ENCODE measurements at places on chromosomes 4 and X.

DNA sequence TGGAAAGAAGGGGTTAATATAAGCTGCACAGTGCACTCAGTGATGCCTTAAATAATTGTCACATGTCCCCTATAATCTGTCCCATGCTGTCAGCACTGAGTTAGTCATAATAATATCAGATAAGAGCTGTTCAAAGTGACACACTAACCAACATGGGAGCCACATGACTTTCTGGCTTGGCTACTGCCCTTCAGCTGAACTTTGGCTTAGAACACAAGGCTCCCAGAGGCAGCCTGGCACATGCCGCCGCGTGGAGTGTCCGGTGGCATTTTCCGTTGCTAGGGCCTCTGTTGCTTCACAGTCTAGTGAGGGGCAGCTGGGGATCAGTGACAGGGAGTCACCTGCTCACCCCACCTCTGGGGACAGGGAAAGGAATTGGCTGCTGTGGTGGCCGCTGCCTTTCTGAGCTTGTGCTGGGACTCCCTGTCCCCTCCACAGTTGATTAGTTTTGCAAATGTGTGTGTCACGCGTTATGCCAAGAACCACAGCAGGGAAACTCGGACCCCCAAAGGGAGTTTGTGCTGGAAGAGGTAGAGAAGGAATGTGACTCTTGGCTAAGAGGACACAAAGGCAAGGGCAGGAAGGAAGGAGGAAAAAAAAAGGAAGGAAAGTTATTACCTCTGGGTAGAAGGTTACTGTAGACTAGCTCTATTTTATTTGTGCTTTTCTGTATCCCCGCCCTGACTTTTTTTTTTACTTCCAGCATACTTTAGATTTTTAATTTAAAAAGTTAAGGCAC is 41.1 kb upstream of the PPARGC1A start:
- no peak for DNase-seq

DNA sequence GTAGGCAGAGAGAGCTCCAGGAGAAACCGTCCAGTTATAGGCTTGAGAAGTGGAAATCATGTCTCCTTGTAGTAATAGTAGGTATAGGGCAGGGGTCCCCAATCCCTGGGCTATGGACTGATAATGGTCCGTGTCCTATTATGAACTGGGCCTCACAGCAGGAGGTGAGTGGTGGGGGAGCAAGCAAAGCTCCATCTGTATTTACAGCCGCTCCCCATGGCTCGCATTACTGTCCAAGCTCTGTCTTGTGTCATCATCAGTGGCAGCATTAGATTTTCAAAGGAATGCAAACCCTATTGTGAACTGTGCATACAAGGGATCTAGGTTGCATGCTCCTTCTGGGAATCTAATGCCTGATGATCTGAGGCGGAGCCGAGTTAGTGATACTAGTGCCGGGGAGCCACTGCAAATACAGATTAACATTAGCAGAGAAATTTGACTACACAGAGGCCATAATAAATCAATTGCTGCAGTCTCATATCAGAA is 67.6 kb downstream of the MRPL1 start:
- no peak for DNase-seq

DNA sequence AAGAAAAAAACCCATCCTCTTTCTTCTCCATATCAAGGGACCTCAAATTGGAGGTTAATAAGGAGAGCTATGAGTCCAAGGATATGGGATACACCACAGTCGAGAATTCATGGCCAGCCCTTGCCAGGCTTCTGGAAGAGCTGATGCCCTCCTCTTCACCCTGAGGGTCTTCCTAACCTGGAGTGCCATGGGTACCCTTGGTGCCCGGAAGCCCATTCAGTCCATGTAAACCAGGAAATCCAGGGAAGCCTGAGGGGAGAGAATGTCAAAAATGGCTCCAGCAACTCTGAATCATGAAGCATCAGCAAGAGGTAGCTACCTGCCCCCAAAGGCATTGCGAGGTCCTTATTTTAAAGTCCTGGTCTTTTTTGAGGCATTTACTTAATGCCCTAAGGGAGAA is 78.2 kb downstream of the ATG4A start:
- no peak for DNase-seq

DNA sequence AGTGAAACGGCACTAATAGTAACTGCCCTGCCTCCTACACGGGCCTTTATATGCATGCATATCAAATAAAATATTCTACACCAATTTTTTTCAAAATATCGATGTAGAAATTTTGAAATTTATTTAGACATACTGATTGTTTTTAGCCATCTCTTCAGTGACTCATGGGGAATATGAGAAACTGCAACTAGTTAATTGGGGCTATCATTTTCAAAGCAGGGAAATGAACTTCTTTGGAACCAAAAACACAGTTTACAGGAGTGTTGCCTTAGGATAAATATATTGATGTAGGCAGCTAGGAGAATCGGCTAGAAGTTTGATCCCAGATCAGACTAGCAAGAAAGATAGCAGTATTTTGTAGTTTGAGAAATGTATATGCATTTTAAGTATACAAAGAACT is 1010.8 kb upstream of the AGA start:
- DNase-seq = no peak

DNA sequence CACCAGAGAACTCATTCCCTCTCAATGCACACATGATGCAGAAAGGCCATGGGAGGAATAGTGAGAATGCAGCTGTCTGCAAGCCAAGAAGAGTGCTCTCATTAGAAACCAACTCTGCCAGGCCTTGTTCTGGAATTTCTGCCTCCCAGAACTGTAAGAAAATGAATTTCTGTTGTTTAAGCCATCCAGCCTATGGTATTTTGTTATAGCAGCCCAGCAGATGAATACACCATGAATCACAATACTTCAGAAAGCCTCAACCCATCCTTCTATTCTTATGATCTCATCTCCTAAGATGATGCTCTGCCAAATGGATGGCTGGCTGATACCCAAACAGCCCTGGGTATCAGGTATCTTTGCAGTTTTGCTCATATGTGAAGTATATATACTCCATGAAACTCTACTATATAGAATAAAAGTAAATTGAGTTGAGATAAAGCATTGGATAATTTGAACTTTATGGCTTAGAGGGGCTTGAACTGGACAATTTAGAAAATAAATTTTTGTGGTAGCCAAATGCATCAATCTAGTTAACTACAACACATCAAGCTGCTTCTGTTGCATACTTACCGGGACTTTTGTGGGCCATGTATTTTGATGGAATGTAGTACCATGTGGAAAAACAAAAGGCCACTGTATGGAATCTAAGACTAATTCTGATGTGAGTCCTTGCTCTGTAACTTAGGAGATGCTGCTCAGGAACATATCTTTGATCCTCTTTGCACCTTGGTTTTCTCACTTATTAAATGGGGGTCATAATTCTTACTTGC is 245.9 kb downstream of the HS3ST1 start:
- no peak for DNase-seq

GRCh38 chr4:129230846-129231245 is 134.9 kb downstream of the C4orf33 start:
- DNase-seq = no peak

DNA sequence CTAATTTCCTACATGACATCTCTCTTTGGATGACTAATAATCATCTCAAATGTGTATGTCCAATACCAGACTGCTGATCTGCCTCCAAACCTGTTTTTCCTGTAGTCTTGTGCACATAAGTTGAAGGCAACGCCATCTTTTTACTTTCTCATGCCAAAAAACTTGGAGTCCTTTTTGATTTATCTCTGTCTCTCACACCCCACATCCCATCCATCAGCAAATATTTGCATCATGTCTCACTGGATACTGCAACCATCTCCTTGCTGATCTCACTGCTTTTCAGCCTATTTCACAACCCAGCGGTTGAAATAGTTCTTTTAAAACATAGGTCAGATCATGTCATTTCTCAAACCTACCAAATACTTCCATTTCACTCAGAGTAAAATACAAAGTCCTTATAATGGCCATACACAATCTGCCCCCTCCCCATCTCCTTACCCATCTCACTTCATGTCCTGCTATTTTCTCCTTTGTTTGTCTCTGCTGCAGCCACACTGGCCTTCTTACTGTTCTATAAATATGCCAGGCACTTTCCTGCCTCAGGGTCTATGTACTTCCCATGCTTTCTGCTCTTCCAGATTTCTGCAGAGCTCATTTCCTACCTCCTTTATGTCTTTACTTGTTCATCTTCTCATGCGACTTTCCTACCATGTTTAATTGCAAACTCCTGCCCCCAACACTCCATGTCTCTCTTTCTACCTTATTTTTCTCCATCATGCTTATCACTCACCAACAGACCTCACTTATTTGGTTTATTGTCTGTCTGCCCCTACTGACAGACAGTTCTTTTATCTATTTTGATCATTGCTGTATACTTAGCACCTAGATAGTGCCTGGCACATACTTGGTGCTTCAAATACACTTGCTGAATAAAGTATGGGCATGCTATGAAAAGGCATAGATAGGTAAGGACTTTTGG is 98.8 kb downstream of the ANXA3 start:
- no peak for DNase-seq

DNA sequence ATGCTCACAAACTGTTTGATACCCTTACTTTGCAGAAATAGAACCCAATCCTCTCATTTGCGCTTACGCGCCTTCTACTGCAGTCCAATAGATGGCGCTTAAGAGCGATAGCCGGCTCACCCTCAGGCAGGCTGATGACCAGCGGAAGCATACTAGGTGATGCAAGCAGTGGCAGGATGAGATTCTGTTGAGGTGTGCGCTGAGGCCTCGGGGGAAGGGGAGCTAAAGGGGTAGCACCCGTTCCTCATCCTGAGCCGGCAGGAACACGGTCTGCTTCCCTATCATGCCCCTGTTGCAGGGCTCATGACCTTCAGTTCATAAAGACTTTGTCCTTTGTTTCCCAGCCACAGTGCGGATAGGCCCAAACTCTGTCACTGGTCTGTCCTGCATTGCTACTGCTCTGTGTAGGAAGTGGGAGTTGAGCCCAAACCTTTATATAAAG is 628.9 kb downstream of the TLL1 start:
- no peak for DNase-seq

GRCh38 chrX:7225338-7225737 is 77.4 kb upstream of the PUDP start:
- no peak for DNase-seq

DNA sequence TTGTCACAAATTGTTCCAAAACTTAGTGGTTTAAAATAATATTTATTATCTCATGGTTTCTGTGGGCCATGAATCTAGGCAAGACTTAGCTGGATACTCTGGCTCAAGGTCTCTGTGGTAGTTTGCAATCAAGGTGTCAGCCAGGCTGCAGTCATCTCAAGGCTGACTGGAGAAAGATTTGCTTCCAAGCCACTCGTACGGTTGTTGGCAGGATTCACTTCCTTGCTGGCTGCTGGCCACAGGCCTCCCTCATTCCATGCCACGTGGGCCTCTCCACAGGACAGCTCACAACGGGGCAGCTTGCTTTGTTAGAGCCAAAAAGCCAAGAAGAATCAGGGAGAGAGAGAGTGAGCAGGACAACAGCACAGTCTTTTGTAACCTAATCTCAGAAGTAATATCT is 101.4 kb downstream of the WWC2 start:
- no peak for DNase-seq

DNA sequence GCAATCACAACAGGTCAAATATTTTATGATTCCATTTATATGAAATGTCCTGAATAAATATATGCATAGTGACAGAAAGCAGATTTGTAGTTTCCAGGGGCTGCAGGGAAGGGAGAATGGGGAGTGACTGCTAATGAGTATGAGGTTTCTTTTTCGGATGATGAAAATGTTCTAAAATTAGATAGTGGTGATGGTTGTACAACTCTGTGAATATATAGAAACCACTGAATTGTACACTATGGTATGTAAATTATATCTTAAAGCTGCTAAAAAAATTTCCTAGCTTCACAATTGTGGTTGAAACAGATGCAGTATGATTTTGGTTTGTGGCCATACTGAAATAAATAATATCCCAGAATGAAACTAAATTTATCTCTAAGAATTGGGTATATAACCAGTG is 12.9 kb upstream of the IL2 start:
- DNase-seq = no peak

- no peak for DNase-seq
Measured at GRCh38 chr4:153074486-153074885, 129.8 kb upstream of the TRIM2 start.

DNA sequence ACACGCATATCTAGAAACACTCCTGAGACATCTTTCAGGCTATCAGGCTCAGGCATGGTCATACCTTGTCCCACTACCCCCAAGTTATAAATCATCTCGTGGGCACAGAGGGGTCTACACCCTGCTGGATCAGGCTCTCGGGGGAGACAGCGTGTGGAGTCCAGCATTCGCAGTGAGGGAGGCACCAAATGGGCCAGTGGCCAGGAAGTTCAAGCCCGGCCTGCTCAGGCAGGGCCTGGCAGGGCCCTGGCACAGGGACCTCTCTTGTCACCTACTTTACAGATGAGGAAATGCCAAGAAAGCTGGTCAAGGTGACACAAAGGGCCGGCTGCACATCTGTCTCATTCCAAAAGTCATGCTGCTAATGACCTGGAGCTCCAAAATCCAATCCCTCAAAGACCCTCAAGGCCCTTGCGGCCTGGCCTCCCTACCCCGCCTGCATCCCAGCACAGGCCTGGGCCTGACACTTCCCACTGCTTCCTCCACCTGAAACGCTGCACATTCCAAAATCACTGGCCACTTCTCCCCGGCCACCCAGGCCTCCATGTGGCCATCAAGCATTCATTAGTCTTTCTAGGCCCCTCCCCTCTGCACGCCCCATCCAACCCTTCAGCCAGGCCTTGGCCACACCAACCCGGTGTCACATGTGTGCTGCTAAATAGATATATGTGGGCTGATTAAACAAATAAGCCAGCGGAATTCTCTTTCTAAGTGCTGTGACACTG is 35.6 kb downstream of the ACOX3 start:
- DNase-seq = no peak

- no peak for DNase-seq
Measured at GRCh38 chr4:157888281-157888680, 284.5 kb downstream of the GASK1B start.

- DNase-seq = no peak
Measured at GRCh38 chr4:77699731-77700210, 94.2 kb downstream of the CXCL13 start.

- DNase-seq = no peak
Measured at GRCh38 chrX:8245411-8245810, 74.3 kb upstream of the VCX2 start.

DNA sequence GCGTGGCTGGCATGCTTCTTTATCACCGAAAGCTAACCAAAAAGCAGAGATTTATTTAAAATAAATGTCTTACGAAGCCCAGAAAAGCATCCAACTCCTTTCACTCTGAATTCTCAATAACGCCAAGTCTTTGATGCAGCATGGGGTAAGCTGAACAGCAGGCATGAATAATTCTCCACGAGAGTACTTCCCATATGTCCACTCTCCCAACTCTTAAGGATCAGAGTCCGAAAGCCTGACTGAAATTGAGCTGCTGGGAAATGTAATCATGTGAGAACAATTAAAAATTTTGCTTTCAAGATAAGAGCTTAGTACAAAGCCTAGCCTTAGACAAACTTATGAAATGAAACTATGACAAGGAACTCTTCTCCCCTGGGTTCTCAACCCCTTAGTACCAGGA is 7.5 kb upstream of the SLC39A8 start:
- DNase-seq = no peak

DNA sequence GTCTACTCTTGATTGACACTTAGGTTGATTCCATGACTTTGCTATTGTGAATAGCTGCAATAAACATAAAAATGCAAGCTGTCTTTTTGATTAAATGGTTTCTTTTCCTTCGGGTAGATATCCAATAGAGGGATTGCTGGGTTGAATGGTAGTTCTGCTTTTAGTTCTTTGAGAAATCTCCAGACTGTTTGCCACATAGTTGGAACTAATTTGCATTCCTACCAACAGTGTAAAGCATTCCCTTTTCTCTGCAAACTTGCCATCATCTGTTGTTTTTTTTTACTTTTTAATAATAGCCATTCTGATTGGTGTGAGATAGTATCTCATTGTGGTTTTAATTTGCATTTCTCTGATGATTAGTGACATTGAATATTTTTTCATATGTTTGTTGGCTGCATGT is 122.2 kb upstream of the PRKG2 start:
- DNase-seq = no peak
